Glutamatergic neuron (in vitro differentiated cells): ENCODE measurements at places on chromosomes 12 and 14. TPM values are rescaled to one million over a fixed set of nuclear protein-coding genes. Genes with fewer than 3 reads are reported as not detected.

The PRH2 gene
- total RNA-seq = not detected

The SLC25A47 gene
- total RNA-seq = not detected

The NGB gene
- 0.22 TPM for total RNA-seq

The TMEM52B gene
- not detected for total RNA-seq

The RBMS2 gene
- total RNA-seq = 10.2 TPM

The OTX2 gene
- 18.8 TPM for total RNA-seq

The KRT83 gene
- not detected for total RNA-seq

The BATF gene
- total RNA-seq = not detected

The KRT6C gene
- not detected for total RNA-seq

The STAC3 gene
- 12.1 TPM for total RNA-seq

The ADGRD1 gene
- total RNA-seq = 0.96 TPM

The DHRS2 gene
- total RNA-seq = 0.42 TPM

The KITLG gene
- total RNA-seq = 0.61 TPM

The MYO1H gene
- 0.27 TPM for total RNA-seq
